A172 (cell line): ENCODE measurements at places on chromosomes 12 and 14.

GRCh38 chr12:47121146-47121545 is 41.4 kb upstream of the AMIGO2 start:
- DNase-seq, result peak; percentile 28

GRCh38 chr12:30692470-30692869 is 3.2 kb downstream of the IPO8 start:
- no peak for DNase-seq

GRCh38 chr12:111686574-111687105 is 787 bp downstream of the ACAD10 start:
- DNase-seq, result no peak

- no peak for DNase-seq
Observed at GRCh38 chr14:66365388-66365787, 120.8 kb upstream of the CCDC196 start.

DNA sequence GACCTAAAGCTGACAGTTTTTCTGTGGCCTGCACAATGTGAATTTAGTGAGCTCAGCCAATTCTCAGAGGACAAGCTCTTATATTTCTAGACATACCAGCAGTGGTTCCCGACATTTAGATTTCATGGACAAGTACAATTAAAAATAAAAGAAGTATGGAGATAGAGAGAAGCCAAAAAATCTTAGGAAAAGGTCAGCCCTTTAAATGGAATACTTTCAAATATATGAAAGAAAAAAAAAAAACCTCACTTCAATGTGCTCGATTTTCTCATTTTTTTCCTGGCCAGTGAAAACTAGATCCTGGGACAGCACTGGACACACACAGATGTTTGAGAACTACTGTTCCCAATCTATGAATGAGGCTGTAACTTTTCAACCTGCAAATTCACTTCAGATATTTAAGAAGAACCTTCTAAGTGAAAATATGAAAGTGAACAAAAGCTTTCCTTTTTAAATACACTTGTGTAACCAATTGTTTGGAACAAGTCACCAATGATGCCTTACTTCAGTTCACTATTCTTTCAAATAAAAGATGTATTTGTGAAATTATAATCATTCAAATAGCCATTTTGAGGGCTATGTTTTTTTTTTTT is 109.4 kb downstream of the SLC38A1 start:
- DNase-seq, result no peak

DNA sequence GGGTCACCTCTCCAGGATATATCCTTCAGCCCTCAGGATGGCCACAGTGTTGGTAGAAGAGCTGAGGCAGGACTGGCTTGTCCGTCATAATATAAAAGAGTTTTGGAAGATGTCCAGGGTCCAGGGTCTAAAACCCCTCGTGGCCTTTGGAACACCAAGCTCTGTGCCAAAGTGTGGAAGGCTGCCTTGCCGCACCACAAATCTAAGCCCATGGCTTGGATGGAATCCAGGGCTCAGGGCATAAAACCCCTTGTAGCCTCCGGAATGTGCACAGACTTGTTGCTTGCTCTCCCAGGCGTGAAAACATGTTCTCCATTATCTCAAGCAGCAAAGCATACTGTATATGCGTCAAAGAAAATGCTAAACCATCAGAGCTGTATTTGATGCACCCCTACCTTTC is 46.7 kb downstream of the TNFAIP2 start:
- no peak for DNase-seq

GRCh38 chr12:121806009-121806545 is 2.3 kb downstream of the SETD1B start:
- DNase-seq, result no peak

DNA sequence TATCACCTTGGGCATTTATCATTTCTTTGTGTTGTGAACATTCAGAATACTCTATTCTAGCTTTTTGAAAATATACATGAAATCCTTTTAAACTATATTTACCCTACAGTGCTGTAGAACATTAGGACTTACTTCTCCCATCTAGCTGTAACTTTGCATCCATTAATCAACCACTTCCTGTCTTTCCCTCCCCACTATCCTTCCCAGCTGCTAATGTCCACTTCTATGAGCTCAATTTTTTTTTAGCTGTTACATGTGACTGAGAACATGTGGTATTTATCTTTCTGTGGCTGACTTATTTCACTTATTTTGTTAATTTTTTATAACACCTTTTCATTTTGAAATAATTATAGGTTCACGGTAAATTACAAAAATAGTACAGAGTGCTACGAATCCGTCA is 136.0 kb downstream of the LMNTD1 start:
- no peak for DNase-seq

DNA sequence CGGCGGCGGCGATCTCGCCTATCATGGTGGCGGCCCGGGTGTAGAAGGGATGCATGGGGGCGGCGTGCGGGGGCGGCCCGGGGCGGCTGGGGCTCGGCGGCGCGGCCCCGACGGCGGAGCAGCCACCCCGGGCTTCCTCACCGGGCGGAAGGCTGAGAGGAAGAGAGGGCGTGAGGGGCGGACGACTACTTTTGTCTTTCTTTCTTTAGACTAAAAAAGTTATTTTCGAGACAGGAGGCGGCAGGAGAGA is 240 bp downstream of the BTG1 start:
- DNase-seq, result no peak

- no peak for DNase-seq
Observed at GRCh38 chr14:77580477-77580876, 36.0 kb downstream of the SPTLC2 start.

- DNase-seq, result peak; percentile 70
Observed at GRCh38 chr12:53205747-53206419, 1.2 kb downstream of the ITGB7 start.

- no peak for DNase-seq
Observed at GRCh38 chr12:121637231-121637914, 11.0 kb downstream of the ORAI1 start.

DNA sequence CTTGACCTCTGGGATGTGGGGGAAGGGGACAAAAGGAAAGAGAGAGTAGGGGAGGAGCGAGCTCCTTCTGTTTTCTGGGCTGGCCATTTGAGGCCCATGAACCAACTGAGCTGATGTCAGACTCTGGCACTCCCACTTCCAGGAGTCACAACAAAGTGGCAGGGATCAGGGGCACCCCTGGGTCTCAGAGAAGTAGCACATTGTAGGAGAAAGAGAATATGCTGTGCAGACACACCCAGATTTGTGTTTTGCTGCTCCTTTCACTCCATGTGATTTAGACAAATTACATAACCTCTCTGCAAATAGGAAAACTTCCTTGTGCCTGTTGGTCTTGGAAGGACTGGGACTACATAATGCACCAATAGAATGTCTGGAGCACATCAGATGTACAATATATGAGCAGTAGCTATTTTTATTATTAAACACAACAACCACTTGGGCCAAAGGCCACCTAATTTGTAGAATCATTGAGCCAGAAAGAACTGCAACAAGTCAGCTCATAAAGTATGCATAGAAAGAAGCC is 265.5 kb downstream of the ZFP36L1 start:
- no peak for DNase-seq

DNA sequence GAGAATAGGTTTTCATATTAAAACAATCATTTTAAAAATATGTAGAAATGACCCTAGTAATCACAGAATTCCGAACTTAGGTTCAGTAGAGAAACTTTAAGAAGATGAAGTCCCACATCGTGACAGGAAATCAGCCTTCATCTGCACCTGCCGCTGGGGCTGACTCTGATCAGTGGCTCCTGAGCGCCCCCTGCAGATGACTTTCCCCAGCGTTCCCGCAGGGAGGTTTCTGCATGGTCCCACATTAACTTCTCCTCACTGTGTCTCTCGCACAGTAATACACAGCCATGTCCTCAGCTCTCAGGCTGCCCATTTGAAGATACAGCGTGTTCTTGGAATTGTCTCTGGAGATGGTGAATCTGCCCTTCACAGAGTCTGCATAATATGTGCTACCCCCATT is 1131.1 kb downstream of the TMEM121 start:
- no peak for DNase-seq

DNA sequence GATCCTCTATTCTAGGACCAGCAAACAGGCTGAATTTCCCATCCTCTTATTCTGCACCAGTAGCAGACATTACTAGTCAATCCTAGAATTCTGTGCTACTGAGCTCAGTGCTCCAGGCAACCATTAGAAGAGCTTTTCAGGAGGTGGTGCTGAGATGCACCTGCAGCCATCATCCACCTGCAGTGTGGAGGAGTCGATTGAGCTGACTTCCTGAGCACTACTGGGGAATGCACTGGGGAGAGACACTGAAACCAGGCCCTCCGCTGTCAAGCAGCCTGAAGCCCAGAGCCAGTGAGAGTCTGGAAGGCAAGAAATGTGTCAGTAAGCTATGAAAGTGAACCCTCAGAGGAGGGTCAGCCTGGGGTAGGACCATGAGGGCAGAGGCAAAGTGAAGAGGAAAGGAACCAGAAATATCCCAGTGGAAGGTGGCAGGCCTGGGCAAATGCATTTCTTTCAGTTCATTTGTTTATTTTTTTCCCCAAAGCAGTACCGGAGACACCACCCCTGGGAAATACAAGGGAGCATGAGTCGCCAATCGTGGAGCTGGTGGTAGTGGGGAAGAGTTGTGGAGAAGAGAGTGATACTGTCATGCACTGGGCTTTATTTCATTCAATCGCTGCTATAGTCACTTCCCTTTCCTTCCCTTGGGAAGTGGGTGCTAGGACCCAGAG is 23.0 kb upstream of the SERPINA4 start:
- DNase-seq, result no peak

DNA sequence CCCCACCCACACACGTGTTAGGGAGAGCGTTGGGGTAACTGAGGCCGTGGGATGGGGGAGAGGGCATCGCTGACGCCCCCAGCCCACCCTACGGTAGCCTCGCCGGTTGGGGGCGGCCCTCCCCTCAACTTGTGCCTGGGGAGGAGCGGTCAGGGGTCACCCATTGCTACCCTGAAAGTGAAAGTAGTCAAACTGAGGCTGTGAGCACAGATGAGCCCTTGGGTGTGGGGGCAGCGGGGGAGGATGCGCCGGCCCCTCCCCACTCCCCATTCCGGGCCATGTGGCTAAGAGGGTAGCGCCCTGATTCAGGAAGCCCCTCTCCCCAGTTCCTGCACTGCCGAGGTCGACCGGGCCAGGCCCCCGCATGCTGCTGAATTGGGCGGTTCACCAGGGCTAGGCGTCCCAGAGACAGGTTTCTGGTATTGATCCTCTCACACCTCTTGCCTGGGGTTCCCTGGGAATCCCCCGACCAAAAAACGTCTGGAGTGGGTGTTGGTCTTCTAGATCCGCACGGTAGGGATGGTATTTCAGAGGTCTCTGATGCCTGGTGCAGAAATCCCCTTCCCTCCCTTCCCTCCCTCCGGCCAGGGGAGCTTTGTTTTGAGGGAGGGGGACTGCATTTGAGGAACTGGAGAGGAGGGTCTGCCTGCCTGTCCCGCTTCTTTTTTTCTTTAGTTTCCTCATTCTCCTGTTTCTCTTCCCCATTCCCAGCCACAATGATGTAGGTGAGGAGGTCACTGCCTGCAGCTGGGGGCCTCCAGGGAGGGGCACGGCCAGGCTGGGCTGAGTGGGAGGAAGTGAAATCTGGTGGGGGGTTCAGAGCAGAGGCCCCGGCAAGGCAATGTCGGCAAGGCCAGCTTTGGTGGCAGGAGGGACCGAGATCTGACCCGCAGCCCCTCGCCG is 1.0 kb downstream of the SH2B3 start:
- no peak for DNase-seq

DNA sequence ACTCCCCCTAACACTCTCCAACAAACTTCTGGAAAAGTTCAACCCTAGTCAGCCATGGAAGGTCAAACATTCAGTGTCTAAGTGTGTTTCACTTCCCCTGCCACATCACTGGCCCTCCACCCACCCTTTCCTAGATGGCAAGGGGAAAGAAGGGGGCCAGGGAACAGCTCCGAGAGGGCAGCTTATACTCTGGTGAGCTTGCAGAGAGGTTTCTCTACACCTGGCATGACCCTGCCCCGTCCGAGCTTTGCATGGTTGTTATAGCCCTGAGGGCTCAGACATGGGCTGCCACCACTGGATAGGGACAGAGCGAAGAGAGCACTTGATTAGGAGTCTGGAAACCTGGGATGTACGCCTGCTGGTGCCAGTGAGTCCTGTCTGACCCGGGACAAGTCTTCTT is 4.0 kb downstream of the ACVRL1 start:
- no peak for DNase-seq

DNA sequence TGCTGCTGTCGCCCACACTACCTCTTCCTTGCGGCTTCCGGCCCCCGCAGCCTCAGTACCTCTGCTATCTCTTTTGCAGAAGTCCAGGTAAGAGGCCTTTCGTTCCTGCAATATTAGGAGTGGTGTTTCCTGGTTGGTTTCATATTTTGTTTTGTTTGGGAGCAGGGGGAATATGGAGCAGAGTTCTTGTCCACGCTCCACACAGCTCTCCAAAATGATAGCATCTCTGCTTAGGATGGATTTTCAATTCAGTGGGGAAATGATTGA is 768 bp downstream of the OXA1L start:
- DNase-seq, result no peak

- peak; percentile 59 for DNase-seq
Observed at GRCh38 chr12:91355150-91356006, 172.8 kb upstream of the DCN start.

- no peak for DNase-seq
Observed at GRCh38 chr12:45049912-45050750, 768 bp downstream of the DBX2 start.

GRCh38 chr12:65528127-65528526 is 249.6 kb downstream of the MSRB3 start:
- DNase-seq, result no peak

DNA sequence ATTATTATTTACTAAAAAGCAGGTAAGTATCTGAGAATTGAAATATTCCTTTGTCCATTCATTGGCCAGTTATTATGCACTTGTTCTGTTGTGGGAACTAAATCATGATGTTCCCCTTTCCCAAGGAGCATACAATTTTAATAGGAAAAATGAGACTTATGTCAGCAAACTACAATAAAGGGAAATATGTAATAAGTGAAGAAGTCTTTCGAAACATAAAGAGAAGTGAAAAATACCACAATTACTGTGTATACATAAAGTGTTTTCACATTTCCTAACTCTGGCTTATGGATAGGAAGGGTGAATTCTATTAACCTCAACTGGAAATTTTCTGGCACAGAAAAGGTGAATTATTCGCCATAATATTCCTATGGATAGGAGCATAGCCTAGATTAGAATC is 78.4 kb upstream of the DNM1L start:
- DNase-seq, result no peak

GRCh38 chr14:102226356-102227125 is 78.4 kb downstream of the MOK start:
- no peak for DNase-seq
